Activated CD4-positive, CD25-positive, alpha-beta regulatory T cell treated with anti-CD3 and anti-CD28 coated beads, Interleukin-2, amount 50 U/mL, for 16 hours (primary cell): ENCODE measurements at places on chromosomes 16 and 17.

DNA sequence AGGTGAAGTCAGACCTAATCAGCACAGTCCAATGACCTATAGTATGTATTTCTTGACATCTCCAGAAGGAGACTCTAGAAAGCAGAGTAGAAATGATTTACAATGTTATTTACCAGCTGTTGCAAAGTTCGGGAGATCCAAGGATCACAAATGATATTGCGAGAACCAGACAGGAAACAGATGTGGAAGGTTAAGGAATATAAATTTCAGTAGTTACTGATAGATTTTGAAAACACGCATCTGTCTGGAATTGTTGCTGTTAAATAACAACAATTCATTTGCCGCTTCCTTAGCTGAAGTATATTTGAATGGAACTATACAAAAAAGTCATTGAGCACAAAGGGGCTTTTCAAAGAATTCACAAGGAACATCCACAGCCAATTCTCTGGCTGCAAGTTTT lies 72.0 kb downstream of the STXBP4 start:
- DNase-seq = no peak

GRCh38 chr16:65779201-65779600 lies 587.3 kb upstream of the CDH5 start:
- no peak for DNase-seq

GRCh38 chr17:27091043-27091497 lies 202.8 kb upstream of the WSB1 start:
- no peak for DNase-seq

- DNase-seq = no peak
Measured at GRCh38 chr17:17685775-17686291, 4.6 kb downstream of the RAI1 start.

GRCh38 chr17:70168044-70168976 lies 1.0 kb upstream of the KCNJ2 start:
- DNase-seq = no peak

DNA sequence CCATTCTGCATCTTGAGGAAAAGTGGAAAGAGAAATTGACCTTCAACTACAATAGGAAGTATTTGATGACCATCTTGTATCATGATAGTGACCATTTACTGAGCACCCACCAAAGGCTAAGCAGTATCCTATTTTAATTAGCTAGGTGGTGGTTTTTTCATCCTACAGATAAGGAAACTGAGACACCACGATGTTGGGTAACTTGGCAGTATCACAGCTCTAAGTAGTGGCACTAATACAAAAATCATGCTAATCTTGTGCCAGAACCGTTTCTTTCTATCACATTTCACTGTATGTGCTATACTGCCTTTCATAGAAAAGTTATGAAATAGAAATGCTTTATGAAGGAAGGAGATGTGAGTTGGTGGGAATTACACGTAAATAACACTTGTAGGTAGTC lies 2.3 kb downstream of the EVI2B start:
- DNase-seq = no peak

GRCh38 chr17:39028690-39029089 lies 61.5 kb upstream of the FBXO47 start:
- DNase-seq = no peak

- no peak for DNase-seq
Measured at GRCh38 chr16:84976644-84977400, 34.5 kb downstream of the ZDHHC7 start.

- DNase-seq = no peak
Measured at GRCh38 chr16:88560714-88561484, 9.3 kb upstream of the ZC3H18 start.

DNA sequence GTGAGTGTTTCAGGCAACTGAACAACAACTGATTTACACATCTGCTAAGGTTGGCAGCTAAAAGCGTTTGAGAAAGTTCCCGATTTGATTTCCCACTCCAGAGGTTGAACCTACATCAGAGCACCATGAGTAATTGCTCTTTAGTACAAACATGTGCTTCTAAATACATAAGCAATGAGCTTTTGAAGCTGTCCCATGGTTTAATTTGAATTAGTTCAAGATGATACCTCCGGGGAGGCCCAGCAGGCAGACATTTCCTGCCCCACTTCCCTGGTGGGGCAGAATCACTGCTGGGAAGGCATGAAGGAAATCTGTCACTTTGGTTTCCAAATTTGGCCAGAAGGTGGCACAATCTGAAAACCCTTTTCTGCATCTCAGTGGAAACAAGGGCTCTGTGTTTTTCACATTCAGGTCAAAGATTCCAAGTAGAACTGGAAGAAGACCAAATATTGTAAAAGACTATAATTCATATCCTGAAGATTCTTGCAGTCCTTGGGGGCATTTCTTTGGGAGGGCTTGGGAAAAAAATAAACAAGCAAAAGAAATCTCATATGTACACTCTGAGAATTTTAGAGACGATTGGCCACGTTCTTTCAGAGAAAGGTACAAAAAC lies 176.2 kb upstream of the FAM20A start:
- no peak for DNase-seq

- DNase-seq = no peak
Measured at GRCh38 chr17:3915581-3915994, 677 bp downstream of the P2RX1 start.

GRCh38 chr16:7548796-7549318 lies 216.2 kb downstream of the RBFOX1 start:
- no peak for DNase-seq

DNA sequence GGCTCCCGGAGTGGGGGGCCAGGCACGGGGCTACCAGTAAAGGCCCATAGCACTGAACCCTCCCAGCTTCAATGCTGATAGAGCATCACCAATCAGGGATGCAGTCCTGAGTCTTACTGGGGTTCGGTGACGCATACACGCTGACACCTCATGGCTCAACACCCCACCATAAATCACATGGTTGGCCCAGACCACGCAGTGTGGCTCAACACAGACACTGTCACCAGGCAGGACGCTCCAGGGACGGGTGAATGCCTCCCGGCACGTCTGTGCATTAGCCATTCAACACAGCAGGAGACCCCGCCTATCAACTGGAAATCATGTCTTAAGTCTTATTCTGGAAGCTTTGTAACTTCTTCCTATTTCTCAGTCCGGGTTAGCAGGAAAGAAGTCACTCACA lies 35.0 kb downstream of the NECAB2 start:
- no peak for DNase-seq

DNA sequence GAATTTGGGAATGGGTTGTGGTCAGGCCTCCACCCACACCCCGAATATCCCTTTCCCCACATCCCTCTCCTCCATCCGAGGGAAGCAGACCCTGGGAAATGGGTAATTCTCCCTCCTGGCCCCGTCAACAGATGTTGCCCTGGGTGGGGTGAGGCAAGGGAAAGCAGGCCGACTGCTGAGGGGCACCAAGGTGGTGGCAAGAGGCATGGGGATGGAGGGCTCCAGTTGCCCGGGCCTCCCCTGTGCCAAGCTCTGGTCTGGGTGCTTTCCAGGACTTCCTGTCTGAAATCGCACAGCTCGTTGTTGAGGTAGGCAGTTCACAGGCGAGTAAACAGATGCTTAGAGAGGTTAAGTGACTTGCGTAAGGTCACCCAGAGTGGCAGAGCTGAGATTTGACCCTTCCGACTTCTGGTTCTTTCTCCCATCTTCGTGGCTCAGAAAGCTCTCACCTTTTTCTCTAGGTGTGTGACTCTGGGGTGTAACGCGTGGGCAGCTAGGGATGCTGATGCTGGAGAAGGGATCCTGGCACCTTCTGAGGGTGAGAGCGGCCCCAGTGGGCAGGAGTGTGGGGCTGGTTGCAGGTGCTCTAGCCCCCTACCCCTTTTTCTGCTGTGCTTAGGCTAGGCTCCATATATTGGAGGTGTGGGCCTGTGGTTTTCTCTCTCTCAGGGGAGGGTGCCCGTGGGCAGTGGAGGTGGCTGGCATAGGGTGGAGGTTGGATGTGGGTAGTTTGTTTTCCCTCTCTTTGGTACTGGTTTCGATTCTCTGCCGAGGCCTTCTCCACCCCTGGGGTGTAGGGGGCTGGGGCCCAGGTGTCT lies 17.2 kb downstream of the RARA start:
- no peak for DNase-seq

- DNase-seq = no peak
Measured at GRCh38 chr17:56742601-56743000, 91.1 kb downstream of the C17orf67 start.

DNA sequence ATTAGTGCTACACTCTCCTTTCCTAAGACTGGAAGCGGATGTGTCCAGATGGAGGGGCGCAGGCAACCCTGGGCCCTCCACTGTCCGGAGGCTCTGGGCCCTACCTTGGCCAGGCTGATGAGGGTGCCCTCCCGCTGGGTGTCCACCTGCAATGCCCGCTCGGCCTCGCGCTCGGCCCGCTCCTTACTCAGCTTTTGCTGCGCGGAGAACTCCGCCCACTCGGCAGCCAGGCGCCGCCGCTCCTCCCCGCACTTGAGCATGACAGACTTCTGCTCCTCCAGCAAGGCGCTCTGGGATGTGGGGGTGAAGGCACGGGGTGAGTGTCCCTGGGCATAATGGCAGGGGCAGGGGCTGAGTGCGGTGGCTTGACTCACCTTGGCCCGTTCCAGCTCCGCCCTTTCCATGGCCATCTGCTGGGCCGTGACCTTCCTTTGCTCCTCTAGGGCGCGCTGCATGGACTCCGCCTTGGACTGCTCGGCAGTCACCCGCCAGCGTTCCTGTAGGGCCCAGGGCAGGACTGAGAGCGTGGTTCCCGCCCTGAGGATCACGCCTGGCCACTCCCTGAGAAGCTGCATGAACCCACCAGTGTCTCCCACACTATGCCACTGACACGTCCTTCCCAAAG lies 10.1 kb upstream of the MRPL38 start:
- DNase-seq = no peak
